ENCODE measurements at places on chromosomes 4 and X.

DNA sequence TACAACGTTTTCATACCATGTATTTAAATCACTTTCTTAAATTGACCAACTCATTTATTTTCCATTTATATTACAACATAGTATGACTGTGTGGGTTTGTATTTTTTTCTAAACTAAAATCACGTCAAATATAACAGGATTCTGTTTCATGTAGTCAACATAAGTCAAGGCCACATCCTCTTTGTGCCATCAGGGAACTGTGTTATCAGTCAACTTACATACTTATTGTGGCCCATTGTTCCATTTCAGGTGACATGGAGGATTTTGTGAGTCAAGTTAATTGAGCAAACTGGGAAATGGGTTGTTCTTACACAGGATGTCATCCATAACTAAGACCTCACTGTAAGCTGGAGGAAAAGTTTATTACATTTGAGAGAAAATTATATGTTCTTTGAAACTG, 35.9 kb downstream of the STK26 start:
- no peak for DNase-seq

DNA sequence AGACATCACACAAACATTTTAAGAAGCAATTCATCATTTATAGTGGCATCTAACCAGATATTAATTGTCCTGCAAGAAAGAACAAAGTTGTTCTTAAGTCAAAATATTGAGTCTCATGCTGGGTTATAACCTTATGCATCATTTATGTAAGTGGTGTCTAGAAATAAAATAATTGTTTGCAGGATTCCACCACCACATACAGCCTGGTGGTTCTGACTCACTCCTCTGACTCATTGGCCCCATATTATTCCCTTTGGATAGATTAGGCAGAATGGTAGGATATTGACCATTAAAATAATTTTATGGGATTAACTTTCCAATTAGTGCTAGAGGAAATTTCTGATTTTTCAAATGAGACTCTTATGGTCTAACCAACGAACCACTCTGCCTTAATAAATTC, 384.5 kb downstream of the GRXCR1 start:
- no peak for DNase-seq

- no peak for DNase-seq
Measured at GRCh38 chrX:154083126-154083517, 14.4 kb downstream of the MECP2 start.

DNA sequence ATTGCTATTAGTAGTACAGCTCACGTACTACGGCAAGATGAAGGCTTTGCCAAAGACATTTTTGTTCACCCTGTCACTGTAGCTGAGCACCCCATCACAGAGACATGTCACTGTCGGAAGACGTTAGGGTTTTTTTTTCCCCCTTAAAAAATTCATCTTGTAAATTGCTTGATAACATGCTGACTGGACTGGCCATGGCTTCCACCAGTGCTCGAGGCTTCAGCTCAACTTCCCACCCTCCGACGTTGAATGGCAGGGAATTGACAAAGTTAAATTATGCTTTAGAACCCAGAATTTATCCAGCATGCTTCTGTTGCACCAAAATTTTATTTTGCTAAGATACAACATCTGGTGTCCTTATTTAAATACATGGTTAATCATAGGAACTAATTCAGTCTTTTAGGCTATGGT, 707 bp upstream of the OTUD4 start:
- no peak for DNase-seq

DNA sequence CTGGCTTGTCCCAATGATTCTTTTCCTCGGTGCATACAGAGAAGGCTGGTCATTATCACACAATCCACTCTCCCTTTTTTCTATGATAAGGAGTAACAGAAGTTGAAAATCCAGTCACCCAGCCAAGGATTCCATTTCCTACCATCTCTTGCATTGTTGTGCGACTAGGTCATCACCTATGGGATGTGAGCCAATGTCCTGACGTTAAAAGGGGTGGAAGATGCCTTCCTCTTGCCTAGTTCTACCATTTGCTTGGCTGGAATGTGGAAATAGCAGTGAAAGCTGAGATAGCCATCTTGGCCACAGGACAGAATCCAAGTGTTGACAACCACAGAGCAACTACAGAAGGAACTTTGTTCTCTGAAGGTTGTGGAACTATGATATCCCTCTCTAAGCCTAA, 132.2 kb upstream of the KIT start:
- DNase-seq = no peak

GRCh38 chrX:148381603-148382002, 118.8 kb upstream of the AFF2 start:
- DNase-seq = no peak

DNA sequence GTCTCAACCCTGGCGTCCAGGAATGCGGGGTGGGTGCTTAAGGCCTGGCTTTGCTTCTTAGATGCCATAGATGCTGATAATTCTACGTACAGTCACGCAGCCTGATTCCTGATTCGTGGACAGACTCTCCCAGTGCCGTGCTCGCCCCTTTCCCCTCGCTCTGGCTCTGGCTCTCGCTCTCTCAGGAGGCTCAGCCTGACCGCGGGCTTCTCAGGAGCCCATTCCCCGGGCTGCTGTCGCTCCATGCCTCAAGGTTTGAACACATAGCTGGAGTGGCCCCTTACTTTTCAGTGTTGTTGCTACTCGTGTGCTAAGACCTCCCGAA, 59.2 kb upstream of the ZC4H2 start:
- no peak for DNase-seq

Data from stimulated activated CD8-positive, alpha-beta memory T cell treated with anti-CD3 and anti-CD28 coated beads, Interleukin-4, amount 100 ng/mL, for 1 hour (primary cell).